ENCODE measurements at places on chromosomes 6 and 20.

DNA sequence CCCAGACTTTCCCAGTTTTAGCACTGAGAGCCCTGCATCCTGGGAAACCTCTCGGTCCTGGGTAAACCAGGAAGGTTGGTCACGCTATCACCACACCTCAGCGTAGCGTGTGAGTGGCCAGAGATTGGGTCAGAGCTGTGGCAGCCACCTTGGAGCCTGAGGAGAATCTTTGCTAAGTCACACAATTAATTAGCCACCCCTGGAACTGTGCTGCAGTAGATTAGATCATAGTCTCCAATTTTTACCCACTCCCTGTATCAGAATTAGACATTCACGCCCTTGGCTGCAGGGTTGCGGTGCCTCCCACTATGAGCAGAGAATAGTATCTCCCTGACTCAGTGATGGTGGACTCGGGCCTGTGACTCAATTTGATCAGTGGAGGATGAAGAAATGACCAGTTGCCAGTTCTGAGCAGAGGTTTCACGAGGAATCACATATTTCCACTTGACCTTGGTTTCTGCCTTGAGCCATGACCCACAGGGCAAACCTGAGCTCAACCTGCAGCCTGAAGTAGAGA lies 6.0 kb upstream of the PTGIS start:
- DNase-seq: peak; percentile 17

- DNase-seq: no peak
Measured at GRCh38 chr20:11965602-11966001, 47.9 kb downstream of the BTBD3 start.

GRCh38 chr20:42430598-42430997 lies 759.1 kb downstream of the PTPRT start:
- no peak for DNase-seq

GRCh38 chr20:19909725-19910124 lies 107.4 kb upstream of the NAA20 start:
- DNase-seq: no peak

DNA sequence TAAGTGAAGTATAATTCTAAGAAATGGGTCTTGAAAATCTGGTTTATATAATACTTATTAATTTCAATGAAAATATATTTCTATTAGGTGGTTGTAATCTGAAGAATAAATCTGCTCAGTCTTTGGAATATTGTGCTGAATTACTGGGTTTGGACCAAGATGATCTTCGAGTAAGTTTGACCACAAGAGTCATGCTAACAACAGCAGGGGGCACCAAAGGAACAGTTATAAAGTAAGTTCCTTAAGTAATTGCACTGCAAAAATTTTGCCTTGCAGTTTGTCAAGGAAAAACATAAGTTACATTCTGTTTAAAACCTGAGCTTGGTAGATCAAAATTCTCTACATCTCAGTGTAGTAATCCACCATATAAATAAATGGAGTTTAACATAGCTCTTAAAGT lies 106.0 kb downstream of the MYO6 start:
- DNase-seq: peak; percentile 80

GRCh38 chr20:40109136-40109535 lies 579.9 kb downstream of the MAFB start:
- no peak for DNase-seq

DNA sequence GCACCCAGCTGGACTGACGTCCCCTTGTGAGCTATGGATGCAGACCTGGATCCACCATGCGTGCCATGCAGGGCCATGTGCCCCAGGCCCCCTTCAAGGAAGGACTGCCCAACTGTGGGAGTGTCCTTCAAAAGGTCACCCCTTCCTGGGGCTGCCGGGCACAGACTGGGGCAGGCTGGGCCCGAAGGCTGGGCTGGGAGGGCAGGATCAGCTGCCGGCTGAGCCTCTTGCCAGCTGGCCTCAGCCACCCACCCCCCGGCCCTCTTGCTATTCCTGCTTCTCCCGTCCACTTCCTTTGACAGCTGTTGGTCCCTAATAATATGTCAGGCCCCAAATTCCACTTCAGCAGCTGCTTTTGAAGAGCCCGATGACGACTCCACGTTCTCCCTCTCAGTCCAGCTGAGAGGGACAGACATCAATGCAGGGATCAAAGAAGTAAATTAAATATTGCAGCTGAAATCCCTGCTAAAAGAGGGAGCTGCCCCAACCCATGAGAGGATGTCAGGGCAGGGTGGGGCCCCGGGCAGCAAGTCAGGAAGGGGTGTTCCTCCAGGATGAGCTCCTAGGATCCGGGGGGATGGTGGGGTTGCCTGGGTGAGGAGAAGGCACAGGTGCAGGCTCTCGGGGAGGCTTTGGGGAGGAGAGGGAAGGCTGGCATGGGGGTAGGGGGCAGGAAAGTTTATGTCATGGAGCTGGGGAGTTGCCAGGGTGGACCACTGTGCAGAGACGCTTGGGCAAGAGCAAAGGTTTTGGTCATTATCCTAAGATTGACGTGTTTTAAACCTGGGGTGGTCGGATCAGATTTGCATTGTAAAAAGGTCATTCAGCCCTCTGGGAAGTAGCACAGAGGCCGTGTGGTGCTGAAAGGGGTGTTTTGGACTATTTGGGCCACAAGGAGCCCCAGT lies 185.0 kb downstream of the ANKRD60 start:
- no peak for DNase-seq

DNA sequence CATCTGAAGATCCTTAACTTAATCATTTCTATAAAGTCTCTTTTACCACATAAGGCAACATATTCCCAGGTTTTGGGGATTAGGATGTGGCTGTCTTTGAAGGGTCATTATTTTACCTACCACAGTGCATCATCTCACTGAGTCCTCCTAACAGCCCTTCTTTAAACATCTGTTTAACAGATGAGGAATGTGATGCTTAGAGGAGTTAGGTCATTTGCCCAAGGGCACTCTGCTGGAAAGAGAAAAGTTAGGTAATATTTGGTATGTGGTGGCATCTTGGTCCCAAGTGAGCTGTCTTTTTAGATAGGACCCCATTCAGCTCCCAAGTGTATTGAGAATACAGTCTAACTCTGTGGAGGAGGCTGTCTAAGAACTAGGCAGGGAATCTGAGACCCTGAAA lies 11.0 kb downstream of the MMP24 start:
- no peak for DNase-seq

DNA sequence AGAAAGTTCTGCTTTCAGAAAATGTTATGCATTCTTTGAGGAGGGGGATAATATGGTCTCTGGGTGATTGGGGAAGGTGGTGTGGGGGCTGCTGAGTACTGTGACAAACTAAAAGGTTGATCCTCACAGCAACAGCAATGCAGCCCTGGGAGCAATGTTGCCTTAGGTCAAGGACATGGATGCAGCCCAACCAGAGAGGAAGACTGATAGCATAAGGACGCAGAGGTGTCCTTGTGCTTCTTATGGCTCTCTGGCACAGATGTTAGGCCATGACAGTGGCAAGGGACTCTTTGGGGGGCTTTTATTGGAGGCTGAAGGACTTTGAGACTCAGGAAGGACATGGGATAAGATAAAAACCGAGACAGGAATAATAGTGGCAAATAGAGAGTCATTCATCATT lies 186.2 kb upstream of the PHACTR1 start:
- DNase-seq: no peak

DNA sequence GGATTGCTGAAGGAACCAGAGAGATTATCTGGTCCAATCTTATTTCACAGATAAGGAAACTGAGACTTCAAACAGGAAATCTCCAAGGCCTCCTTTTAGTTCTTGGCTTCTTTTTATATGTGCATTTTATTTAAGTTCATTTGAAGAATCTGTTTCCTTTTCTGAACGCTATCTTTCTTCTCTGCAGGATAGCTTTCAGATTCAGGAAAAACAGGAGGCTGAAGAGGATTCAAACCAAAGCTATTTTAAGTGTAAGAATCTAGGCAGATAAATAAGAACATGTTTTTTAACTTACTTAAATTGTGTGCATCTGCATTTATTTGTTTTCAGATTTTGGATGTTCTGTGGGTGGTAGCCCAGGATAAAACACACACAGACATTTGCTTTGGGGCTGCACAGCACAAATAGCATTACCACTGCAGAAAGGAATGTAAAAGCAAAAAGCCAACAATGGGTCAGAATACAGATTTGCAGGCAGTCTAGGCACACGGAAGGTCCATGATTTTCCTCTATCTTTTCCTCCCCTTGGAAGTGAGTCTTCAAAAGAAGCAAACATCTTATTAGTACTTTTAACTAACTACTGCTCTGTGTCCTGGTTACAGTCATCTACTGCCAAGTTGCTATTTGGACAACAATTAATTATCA lies 188.8 kb upstream of the TBX18 start:
- DNase-seq: no peak
